ENCODE measurements at places on chromosomes 1 and 21. TPM values are rescaled to one million over a fixed set of nuclear protein-coding genes. Genes with fewer than 3 reads are reported as not detected.

DNA sequence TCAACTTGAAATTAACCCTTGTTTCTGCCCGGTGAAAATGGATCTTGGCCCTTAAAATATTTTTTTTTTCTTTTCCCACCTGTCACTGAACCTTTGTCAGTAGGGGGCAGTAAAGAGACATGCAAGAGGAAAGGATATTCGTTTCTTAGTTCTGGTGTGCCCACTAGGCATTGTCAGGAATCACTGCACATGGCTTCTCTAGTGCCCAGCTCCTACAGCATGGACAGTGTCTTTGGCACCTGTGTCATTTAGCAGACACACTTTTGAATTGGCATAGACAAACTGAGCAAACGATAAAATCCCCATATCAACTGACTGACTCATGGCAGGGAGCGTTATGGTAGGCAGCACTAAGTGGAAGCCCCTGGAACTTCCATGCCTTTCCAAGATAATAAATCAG is 1048.1 kb downstream of the BRINP3 start:
- no peak overlapping the region for H3K27ac ChIP-seq
- H3K36me3 ChIP-seq: no peaks in the 10 kb centered on the region
- H3K4me3 ChIP-seq: no peak overlapping the region
- no peaks in the 10 kb centered on the region for H3K27me3 ChIP-seq
- no peak for DNase-seq

GRCh38 chr21:38506661-38507281 is 8.5 kb upstream of the ERG start:
- H3K36me3 ChIP-seq: no peaks in the 10 kb centered on the region
- H3K27ac ChIP-seq: no peak overlapping the region
- peaks cover 1% of the 10 kb centered on the region for H3K27me3 ChIP-seq

DNA sequence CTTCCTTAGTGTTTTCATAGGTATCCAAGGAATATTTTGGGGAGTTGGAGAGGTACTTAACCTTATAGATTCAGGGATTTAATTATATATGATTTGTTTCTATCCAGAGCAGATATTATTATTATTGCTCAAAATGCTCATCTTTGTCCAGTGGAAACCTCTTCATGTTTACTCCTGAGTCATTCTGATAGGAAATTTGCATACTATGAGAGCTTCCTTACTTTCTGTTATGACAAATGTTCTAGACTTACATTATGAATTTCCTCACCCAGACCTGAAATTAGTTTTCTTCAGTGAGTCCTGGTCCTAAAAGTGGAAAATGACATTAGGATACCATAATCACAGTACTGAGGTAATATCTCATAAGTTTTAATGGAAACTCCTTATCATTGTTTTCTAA is 57.5 kb upstream of the PLPPR5 start:
- no peaks in the 10 kb centered on the region for H3K36me3 ChIP-seq
- no peak overlapping the region for H3K4me3 ChIP-seq
- no peak for DNase-seq
- H3K4me1 ChIP-seq: no peaks in the 10 kb centered on the region
- no peaks in the 10 kb centered on the region for H3K27me3 ChIP-seq

- H3K27ac ChIP-seq: no peak overlapping the region
- no peaks in the 10 kb centered on the region for H3K4me1 ChIP-seq
- DNase-seq: no peak
- H3K36me3 ChIP-seq: no peaks in the 10 kb centered on the region
- no peaks in the 10 kb centered on the region for H3K27me3 ChIP-seq
Observed at GRCh38 chr1:101942516-101943193, 54.1 kb downstream of the OLFM3 start.

LRRN2 gene
- 6.9 TPM for total RNA-seq

RPRD2 gene
- 26.9 TPM for total RNA-seq

KRTAP19-7 gene
- not detected for total RNA-seq

GRCh38 chr1:54615531-54616279 is 7.6 kb downstream of the FAM151A start:
- DNase-seq: no peak
- no peak overlapping the region for H3K4me3 ChIP-seq
- no peaks in the 10 kb centered on the region for H3K36me3 ChIP-seq
- peaks cover 8% of the 10 kb centered on the region for H3K27me3 ChIP-seq
- peaks cover 12% of the 10 kb centered on the region for H3K4me1 ChIP-seq
- no peak overlapping the region for H3K27ac ChIP-seq
